Stimulated activated CD4-positive, alpha-beta T cell treated with anti-CD3 and anti-CD28 coated beads, TNF-alpha, amount 100 ng/mL, for 24 hours (primary cell): ENCODE measurements at places on chromosomes 2 and 18.

DNA sequence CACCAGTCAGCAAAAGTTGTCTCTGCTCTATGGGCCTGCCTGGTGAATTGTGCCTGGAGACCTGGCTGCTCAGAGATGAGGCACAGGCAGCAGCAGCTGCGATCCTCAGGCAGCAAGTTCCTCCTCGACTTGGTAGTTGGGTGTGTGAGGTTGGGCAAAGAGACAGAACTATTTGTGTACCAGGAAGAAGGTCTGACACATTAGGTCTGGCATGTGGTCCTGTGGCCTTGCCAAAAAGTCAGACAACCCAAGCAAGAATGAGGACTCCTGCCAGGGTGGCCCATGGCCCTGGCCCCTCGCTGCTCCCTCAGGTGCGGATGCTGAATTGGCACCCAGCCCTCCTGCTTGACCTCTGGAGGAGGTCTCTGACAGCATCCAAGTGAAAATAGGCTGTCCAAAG, 192.7 kb downstream of the DYSF start:
- DNase-seq = no peak

GRCh38 chr2:9004338-9005204, 1.1 kb upstream of the MBOAT2 start:
- DNase-seq = no peak

GRCh38 chr2:188399159-188399558, 107.5 kb downstream of the GULP1 start:
- no peak for DNase-seq

- no peak for DNase-seq
These were observed 357.0 kb upstream of the ID2 start for GRCh38 chr2:8324901-8325300.

DNA sequence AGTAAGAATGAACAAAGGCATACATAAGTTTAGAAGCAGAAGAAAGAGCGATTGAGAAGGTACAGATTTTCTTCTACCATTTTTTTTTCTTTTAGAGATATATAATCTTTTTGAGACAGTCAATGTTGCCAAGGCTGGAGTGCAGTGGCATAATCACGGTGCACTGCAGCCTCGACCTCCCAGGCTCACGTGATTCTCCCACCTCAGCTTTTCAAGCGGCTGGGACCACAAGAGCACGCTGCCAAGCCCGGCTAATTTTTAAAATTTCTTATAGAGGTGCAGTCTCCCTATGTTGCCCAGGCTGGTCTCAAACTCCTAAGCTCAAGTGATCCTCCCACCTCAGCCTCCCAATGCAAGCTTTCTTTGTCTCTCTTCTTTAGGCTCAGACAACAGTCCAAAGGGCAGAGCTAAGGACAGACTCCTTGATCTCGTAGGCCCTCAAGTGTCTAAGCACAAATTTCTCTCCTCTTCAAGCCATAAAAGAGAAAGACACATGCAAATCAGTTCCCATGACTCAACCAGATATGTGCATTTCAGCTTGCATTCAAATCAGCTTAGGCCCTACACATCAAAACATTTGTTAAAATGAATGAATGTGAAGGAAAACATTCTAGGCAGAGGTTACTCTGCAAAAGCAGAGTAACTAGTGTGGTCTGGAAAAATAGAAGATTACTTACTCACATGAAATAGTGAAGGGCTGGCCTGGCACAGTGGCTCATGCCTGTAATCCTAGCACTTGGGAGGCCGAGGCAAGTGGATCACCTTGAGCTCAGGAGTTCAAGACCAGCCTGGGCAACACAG, 18.0 kb downstream of the ITSN2 start:
- no peak for DNase-seq

DNA sequence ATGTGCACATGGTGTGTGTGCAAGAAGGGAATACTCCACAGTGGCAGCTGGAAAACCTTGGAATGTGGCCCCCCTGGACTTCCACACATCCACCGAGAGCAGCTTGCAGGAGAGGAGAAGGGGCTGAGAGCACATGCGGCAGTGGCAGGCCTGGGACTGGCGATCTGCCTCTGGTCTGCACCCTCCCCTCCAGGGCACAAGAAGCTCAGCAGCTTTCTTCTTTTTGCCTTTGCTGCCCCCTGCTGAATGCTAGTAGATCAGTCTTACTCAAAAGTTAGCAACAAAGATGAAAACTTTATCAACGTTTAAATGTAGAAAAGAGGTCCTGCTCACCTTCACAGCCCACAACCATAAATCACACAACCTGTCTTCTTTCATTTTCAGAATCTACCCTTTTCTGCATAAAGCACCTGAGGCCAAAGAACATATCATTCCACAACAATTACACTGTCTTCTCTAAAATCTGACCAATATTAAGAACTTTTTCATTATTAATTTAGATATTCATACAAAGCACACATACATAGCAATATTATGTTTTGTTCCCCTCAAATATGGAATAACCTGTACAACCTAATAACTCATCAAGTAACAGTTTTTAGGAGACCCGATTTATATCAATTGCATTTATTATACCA, 34.6 kb downstream of the TGFBRAP1 start:
- no peak for DNase-seq

DNA sequence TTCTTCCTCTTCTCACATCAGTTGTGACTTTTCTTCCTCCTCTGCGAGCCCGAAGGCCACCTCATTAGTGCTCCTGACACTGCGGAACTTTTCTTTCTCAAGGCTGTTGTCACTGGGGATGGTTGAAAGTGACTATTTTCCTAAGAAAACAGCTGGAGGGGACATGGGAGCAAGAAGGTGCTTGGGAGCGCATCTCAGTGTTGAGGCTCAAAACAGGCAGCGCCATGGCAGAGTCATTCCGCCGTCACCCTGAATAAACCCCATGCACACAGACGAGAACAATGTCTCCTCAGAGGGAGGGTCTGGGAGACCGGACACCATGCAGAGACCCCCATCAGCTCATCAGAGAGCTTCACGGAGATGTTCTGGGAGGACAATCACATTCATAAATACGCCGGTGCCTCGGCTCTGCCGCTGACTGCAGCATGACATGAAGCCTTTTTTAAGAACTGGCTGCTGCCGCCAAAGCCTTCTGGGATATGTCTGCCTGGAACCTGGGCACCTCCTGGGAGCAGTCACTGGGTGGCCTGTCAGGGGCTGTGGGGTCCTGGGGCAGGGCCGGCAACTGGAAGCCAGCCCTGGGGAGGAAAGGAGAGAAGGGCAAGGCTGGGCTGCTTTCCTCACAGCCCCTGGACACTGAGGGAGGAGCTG, 19.2 kb downstream of the ATOH8 start:
- DNase-seq = no peak

DNA sequence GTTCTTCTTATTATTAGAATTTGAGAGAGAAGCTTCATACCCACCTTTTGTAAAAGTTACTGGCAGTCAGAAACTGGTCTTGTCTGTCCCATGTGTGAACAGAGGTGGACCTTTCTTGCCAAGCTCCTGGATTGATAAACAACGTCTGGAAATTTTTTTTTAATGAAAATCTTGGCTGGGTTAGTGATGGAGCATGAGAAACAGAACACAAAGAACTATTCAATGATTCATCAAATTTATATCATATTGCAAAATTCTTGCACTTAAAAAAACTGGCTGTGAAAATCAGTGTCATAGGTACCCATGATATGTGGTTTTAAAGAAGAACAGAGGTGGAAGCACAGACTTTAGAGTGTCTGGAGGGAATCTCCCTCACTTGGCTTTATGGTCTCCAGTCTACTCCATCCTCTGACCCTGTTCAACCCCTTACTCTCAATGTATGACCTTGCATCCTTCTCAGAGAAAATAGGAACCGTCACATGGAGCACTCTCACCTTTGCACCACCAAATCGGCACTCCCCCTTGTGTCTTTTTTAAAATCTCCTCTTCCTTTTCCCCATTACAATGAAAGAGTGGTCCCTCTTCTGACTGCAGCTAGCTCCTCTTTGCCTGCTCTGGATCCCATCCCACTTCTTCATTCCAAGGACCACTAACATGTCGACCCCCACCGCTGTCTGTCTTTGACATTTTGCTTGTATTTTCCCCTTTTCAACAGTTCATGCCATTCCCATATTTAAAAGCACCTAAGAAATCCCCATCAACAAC, 58.2 kb downstream of the COPS8 start:
- no peak for DNase-seq

GRCh38 chr2:1628893-1629292, 115.4 kb downstream of the PXDN start:
- DNase-seq = no peak

DNA sequence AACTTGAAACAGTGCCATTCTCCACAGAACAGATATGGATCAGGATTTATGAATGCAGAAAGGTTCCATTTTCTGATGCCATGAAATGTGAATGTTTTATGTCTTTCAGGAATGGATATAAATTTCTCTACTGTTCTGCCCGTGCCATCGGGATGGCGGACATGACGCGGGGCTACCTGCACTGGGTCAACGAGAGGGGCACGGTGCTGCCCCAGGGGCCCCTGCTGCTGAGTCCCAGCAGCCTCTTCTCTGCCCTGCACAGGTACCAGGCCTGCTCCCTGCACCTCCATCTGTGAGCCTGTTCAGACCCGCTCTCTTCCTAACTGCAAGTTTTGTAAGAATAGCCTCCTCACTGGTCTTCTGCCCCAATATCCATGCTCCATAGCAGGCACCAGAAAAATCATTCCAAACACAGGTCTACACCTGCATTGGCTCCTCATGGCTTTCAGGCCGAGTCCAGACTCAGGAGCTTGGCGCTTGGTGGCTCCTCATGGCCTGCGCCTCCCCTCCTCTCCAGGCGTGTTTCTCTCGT, 68.6 kb downstream of the LPIN1 start:
- no peak for DNase-seq

DNA sequence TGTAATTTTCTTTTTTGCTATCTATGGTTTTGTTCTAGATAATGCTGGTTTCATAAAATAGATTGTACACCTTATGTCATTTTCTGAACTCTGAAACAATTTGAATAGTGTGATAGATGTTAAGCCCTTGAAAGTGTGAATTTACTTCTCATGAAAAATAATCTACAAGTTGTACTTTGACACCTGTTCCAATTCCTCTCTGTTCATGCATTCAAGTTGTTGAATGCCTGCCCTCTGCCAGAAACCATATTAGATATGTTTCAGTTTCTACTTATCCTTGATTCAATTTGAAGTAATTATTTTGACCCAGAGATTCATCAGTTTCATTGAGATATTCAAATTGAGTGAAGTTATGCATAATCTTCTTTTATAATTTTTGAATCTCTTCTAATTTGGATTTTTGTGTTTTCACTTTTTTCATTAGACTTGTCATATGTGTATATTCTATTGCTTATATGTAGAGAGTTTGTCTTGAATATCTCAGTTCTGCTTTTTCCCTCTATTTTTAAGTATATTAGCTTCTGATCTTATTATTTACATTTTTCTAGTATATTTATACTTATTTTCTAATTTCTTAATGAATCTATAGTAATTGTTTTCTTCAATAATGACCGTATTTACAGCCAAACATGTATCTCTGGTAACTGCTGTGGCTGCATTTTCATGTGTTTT, 143.3 kb upstream of the TACR1 start:
- DNase-seq = no peak

GRCh38 chr18:49631146-49631866, 69.4 kb downstream of the LIPG start:
- DNase-seq = no peak

GRCh38 chr2:66521291-66521922, 86.5 kb downstream of the MEIS1 start:
- no peak for DNase-seq

DNA sequence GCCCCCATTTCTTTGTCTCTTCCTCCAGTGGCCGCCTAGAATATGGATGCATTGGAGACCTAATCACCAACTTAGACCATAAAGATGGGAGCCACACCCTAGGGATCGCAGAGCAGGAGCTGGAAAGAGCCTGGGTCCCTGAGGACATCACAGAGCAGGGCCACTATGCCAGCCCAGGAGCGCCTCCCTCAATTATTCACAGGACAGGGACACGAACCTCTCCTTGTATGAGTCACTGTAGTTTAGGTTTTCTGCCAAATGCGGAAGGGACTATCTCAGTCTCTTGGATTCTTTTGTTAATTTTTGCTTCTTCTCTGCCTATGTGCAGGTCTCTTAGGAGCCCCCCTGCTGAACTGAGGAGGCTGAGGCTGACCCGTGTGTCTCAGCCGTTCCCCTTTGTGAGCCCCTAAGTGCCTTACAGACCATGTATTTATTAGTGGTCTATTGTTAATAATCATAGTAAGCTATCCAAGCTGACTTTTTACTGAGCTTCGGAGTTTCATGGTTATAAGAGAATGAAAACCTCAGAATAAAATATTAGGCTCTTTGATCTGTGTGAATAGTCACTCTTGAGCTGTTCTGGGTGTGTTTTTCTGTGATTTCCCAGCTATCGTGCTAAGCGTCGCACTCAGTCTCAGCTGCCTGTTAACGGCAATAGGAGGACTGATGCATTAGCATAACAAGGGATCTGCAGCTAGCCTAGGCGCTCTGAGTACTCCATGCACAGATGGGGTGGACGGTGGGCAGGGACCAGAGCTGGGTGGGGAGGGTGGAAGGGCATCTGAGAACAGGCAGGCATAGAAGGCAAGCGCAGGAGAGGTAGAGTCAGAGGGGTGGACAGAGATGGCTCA, 12.7 kb upstream of the PTPN4 start:
- DNase-seq = no peak

DNA sequence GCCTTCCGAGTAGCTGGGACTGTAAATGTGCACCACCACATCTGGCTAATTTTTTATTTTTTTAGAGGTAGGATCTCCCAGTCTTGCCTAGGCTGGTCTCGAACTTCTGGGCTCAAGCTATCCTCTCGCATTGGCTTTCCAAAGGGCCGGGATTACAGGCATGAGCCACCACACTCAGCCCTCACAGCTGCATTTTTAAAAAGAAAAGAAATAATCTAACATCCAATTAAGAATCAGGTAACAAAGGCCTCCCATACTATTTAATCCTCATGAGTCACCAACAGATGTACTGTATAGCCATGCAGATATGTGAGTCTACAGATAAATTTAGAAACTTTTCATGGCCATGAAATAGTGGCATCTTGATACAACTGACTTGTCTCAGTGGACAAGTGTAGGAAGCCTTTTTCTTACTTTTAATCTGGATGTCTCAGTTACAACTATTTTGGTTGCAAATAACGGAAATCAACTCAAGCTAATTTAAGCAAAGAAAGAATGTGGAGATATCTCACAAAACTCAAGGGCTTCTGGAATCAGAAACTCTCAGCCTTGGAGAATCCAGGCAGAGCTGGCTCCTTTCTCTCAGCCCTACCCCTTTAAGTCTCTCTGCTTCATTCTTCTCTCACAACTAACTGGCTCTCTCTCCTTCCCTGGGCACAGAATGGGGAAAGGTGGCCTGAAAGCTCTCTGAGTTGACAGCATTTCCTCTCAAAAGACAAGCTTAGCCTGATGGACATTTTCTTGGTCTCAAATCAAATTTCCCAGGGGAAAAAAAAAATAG, 12.8 kb upstream of the PPM1B start:
- DNase-seq = no peak

GRCh38 chr2:239438995-239439753, 38.4 kb upstream of the HDAC4 start:
- no peak for DNase-seq

- no peak for DNase-seq
These were observed 51.2 kb downstream of the MTERF4 start for GRCh38 chr2:241050624-241051577.

- no peak for DNase-seq
These were observed 118.1 kb upstream of the FN1 start for GRCh38 chr2:215553946-215554345.

GRCh38 chr18:24014062-24014985, at the start of gene TTC39C:
TTC39C (plus strand) TSS chr18:24014754; CDS start chr18:24014872, 118 bp downstream.
- DNase-seq = peak; percentile 67
